ENCODE measurements at places on chromosomes 2 and 18.

- no peak for DNase-seq
Measured at GRCh38 chr2:179177694-179178093, 86.9 kb downstream of the SESTD1 start.

DNA sequence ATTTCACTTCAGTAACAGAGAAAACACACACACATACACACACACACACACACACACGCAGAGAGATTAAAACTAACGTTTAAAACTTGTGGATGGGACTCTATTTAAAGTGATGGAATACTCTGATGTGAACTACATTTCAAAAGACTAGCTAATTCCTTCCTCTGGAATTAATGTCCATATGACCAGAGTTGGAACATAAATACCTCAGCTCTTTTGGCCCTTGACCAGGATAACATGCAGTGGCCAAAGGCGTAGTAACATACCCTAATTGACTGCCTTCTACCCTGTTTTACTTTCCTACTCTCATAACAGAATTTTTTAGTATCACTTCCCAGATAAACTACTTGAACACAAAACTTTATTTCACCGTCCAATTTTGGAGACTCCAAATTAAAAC is 671.3 kb upstream of the CHAC2 start:
- no peak for DNase-seq

DNA sequence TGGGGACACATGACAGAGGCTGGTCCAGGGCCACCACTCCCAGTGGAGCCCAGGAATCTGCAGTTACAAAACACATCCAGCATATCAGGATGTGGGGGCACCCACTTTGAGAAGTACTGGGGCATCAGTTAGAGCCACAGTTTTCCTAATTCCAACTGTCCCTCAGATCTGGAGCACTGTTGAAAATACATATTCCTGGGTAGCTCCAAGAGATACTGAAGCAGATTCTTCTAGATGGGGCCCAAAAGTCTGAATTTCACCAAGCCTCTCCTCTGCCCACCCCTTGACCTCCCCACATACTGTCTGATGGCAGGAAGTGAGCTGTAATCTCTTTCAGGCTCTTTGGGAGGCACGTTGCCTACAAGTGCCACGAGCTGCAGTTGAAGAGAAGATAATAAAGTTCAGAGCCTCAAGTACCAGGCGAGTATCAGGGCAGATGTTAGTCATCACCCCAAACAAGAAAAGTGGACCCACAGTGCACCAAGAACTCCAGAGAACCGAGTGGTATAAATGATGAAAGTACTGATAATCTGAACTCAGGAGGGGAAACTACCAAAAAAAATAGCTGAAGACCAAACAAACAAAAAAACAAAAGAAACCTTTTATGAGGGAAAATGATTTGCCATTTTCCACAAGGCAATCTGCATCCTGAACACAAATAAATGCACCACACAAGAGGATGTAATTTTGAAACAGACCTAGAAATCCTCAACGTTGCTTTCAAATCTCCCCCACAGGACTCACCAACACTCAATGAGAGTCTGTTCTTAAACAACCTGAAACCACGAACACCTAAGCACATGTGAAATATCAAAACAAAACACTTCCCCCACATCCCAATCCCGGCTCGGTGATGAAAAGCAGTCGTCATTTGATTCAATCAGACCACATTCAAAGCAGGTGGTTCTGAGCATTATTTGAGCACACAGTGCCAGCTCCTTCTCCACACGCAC is 98.7 kb downstream of the TCF4 start:
- DNase-seq, result no peak

DNA sequence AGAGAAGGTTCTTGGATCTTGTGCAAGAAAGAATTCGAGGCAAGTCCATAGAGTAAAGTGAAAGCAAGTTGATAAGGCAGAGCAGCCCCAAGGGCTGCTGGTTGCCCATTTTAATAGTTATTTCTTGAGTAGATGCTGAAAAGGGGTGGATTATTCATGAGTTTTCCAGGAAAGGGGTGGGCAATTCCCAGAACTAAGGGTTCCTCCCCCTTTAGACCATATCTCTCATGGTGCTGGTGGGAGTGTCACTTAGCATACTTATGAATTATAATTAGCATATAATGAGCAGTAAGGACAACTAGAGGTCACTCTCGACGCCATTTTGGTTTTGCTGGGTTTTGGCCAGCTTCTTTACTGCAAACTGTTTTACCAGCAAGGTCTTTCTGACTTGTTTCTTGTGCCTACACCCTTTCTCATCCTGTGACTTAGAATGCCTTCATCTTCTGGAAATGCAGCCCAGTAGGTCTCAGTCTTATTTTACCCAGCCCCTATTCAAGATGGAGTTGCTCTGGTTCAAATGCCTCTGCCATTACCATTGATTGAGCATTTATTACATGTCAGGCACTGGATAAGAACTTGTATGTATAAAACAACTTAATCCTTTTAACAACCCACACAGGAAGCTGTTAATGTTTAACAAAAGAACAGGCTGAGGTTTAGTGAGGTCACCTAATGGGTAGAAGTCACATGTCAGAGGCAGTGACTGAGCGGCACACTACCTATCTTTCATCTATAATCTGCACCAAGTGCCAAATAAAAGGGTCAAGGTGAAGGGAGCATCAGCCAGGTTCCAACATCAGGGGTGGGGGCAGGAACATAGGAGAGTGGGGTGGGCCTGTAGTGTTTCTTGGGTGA is 250.9 kb downstream of the ICOS start:
- no peak for DNase-seq

DNA sequence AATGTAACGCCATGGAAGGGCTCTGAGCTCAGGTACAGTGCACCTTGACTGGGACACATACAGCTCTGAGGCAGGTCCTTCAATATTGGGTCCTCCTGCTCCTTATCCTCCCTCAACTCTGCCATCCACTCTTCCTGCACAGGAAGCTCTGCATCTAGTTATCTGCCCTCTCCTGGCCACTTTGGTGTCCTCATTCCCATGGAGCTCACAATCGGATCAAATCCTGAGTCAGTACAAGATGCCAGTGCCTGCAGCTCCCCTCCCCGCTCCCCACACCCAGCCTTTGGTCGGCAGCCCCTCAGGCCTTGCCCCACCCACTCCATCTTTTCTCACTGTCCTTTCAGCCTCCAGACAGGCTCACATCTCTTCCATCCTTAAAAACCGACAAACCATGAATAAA is 58.0 kb downstream of the LRRFIP1 start:
- no peak for DNase-seq

- DNase-seq, result no peak
Measured at GRCh38 chr18:74459889-74460288, 2.8 kb upstream of the DIPK1C start.

DNA sequence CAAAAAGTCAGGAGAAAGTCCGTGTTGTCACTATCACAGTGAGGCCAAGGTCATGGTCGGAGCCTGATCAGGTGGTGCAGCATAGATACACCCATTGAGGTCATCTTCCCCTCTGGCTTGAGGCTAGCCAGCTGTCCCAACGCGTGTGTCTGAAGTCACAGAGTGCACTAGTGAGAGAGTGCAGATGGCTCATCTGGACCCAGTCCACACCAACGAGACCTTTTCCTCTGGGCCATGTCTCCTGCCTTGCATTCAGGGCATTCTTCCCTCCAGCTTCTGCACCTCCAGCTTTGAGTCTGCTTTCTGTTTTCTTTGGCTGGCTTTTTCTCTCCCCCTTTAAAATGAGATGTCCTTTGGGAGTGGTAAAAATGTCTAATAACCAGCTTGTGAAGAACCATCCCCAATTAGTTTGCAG is 146.9 kb downstream of the TDRD15 start:
- DNase-seq, result no peak

DNA sequence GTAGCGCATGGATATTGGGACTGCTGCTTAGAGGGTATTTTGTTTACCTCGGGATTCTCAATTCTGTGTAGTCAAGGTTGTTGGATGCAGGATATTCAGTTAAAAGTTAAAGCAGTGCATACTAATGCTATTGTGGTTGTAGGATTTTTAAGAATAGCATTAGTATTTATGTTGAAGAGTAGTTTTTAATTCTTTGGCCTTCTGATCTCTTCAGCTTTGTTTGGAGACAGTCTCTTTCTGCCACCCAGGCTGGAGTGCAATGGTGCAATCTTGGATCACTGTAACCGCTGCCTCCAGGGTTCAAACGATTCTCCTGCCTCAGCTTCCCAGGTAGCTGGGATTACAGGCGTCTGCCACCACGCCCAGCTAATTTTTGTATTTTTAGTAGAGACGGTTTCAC is 1.5 kb downstream of the RHBDD1 start:
- no peak for DNase-seq

DNA sequence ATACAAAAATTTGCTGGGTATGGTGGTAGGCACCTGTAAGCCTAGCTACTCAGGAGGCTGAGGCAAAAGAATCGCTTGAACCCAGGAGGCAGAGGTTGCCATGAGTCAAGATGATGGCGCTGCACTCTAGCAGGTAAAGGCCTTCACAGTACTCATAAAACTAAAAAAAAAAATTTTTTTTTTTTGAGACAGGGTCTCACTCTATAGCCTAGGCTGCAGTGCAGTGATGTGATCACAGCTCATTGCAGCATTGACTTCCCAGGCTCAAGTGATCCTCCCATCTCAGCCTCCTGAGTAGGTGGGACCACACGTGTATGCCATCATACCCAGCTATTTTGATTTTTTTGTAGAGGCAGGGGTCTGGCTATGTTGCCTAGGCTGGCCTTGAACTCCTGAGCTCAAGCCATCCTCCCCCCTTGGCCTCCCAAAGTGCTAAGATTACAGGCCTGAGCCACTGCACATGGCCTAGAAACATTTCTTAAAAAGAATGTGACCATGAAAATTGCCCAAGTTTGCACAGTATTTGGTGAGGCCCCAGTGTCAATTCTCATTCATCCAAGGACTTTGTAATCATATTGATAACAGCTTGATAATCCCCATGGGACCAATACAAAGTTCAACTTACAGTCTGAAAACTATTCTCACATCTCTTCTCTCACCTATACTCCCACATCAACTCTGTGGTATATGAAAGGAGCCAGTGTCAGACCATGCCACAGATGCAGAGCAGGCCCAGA is 64.2 kb upstream of the MYCN start:
- no peak for DNase-seq

GRCh38 chr18:51537487-51537886 is 340.0 kb upstream of the MEX3C start:
- DNase-seq, result no peak

GRCh38 chr2:217662984-217663602 is 339.7 kb downstream of the TNS1 start:
- no peak for DNase-seq

DNA sequence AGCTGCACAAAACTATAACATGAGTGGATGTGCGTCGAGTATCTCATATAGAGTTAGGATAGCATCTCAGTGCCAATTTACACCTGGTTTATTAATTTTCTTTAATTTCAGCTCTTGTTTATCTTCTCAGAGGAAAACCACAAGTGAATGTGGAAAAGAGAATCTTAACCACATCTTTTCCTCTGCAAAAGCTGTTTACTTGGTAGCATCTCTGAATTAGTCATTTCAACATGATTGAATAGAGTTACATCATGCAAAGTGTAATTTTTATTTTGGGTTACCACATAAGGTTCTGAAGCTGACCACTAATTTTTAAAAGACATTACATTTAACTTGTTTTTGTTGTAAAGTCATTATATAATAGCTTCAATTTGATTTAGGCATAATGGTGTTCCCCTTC is 83.8 kb upstream of the FAM237A start:
- DNase-seq, result peak; percentile 25

DNA sequence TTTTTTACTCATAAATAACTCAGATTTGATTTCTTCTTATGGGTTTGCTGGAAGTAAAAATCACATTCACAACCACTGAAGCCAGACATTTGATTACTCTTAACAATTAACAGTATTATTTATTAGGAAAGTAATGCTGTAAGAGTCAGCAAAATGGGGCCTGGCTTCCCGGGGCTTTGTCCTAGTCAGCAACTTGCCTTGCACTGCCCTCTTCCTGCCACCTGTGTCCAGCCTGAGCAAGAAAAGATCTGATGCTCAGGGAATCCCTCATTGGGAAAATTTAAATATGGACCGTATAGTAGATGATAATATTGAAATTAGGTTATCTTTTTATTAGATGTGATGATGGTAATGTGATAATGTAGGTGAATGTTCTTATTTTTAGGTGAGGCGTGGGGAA is 30.8 kb upstream of the ACYP2 start:
- DNase-seq, result no peak

- DNase-seq, result no peak
Measured at GRCh38 chr2:99111236-99111635, 30.3 kb upstream of the C2orf15 start.

Measured in CD4-positive, alpha-beta memory T cell (primary cell).